ENCODE measurements at places on chromosomes 4 and X.

- no peak for DNase-seq
Measured at GRCh38 chr4:4247696-4248028, 361 bp downstream of the TMEM128 start.

GRCh38 chrX:108186811-108187210 is 95.2 kb downstream of the ATG4A start:
- DNase-seq: no peak

DNA sequence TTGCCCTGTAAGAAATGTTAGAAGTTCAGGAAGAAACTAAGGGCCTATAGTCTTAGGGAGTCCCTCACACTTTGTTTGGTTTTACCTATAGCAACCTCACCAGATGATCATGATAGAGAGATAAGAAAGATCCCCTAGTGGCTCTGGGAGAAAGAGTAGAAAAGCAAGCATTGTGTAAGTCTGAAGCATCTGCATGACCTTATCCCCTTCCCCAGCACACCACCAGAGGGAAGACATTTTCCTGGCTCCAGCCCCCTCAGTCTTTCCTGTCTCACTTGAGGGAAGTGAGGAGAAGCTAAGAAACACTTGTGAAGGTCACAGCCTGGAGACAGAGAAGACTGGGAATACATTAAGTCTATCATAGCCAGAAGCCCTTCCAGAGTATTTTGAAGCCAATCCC is 154.0 kb downstream of the EVC2 start:
- no peak for DNase-seq

DNA sequence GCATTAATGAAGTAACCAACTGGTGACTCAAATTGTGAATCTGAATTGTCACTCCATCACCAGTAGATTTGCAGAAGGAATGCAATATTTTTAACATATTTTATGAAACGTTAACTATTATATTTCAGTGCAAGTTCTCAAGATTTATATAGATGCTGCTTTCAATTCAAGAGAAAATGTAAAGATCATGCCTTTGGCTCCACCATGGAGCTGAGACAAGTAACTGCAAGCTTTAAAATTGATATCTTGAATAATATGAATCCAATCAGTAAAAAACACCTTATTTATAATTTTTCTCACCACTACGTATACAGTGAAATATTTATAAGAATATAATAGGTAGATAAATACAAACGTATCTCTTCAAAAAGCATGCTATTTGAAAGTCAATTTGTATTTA is 27.8 kb upstream of the GALNTL6 start:
- DNase-seq: no peak

DNA sequence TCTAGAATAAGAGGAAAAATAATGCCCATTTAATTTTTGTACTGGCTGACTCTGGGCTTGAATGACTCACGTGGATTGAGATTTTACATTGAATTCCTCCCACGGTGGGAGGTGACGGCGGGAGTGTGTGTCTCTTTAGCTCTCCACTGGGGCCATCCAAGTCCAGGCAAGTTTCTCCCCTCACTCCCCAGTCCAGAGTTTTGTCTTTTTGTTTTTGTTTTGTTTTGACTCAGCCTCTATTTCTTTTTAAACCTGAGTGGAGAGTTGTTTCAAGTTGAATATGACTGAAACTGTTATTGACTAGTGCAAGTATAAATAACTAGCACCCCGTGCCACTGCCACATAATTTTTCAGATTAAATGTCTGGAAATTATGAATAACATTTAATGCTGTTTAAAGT is 13.6 kb downstream of the CHST7 start:
- DNase-seq: no peak

DNA sequence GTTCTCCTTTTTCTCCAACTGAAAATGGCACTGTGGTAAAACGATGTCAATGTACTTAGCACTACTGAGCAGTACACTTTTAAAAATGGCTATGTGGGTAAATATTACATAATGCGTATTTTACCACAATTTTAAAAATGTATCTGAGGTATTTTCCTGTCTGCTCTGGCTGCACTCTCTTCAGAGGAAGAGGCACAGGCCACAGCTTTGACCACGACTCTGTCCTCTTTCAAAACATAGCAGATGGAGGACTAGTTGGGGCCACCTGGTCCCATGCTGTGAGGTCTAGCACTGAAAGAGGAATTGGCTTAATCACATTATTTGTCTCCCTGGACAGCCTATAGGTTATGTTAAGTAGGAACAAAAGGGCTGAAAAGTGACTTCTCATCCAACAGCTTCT is 5.2 kb downstream of the KCNE5 start:
- no peak for DNase-seq

DNA sequence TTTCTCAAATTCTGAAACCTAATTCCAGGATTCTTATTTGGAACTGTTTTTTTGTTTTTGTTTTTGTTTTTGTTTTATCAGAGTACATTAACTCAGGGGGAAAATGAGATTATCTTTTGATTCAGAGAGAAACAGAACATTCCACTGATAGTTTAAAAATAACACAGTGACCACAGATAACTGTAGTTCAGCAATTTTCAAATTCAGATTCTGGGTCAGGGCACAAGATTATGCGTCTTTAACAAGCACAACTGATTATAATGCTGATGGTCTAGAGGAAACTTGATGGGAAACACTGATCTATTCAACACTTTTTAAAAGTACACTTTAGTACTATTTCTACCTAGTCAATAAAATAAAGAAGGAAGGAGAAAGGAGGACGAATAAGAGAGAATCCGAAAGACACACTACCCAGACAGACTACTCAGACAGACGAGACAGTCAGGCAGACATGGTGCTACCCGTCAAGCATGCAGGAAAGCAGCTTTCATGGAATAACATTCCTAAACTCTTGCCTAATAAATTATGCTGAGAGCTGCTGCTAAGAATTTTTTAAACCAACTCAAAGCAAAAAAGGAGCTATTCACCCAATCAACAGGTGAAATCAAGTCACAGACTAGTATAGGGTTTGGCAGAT is 59.0 kb downstream of the APBB2 start:
- no peak for DNase-seq

GRCh38 chrX:70769659-70770227 is 138.8 kb downstream of the TEX11 start:
- DNase-seq: no peak

DNA sequence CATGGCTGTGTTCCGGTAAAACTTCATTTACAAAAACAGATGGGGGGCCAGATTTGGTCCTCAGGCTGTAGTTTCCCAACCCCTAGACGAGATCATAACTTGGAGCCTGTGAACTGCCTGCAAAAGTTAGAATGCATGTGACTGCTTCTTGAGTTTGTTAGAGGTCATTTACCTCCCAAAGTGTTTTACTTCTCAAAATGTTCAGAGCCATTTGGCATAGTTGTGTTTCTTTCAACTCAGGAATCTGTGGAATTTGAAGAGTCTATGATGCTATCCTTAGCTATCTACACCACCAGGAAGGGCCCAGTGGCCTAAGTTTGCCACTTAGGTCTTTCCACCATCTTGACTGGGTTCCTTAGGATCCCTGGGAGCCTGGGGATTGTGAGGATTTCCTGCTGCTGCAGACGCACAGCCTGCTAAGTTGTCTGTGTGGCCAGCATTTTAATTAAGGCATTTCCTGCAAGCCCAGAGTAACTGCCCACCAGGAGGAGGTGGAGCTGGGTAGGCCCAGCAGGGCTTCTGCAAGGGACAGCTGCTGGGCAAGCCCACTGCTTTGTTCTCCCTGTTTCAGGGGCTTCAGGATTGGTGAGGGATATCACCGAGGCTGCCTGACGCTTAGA is 53.1 kb downstream of the CCNI start:
- no peak for DNase-seq

- DNase-seq: no peak
Measured at GRCh38 chrX:19127649-19128168, 5.4 kb upstream of the ADGRG2 start.

- no peak for DNase-seq
Measured at GRCh38 chr4:80615099-80615498, 279.6 kb downstream of the CFAP299 start.

DNA sequence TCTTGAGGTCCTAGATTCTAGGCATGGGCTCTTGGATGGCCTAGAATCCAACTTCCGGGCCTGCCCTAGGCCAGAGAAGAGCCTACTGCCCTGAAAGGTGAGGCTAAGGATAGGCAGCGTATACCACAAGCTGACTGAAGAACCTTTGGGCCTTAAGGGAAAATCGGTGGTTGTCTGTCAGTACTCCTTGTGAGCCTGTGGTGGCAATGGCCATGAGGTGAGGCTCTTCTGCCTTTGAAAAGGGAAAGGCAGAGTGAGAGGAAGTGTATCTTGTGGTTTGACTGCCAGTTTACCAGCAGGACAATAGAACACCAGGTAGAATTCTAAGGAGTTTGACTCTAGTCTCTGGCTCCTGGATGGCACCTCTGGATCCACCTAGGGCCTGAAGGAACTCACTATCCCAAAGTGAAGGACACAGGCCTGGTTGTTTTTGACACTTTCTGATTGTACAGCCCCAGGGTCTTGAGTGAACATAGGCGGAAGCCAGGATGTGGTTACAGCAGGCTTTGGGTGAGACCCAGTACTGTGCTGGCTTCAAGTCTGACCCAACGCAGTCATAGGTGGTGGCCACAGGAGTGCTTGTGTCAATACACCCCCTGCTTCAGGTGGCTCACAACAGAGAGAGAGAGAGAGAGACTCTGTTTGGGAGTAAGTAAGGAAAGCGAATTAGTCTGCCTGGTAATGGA is 20.9 kb downstream of the ITIH6 start:
- DNase-seq: no peak

GRCh38 chr4:11821772-11822430 is 393.2 kb upstream of the HS3ST1 start:
- no peak for DNase-seq

DNA sequence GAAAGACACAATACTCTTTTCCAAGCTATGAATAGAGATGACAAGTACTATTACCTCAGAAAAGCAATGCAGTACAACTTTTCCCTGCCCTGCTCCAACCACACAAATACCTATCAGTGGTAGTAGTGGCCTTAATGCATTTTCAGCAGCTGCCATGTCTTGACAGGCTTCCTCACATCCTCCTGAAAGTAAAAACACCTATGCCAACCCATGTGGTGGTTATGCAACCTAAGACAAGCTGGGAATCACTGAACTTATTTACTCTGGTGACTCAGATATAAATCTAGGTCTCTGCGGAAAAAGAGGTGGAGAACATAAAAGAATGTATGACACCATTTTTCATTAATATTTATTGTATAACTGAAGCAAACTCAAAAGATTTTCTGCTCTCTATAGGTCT is 14.5 kb downstream of the WDFY3 start:
- DNase-seq: no peak

GRCh38 chr4:91064157-91064853 is 937.1 kb downstream of the CCSER1 start:
- DNase-seq: no peak

- no peak for DNase-seq
Measured at GRCh38 chr4:96173756-96174155, 333.9 kb downstream of the PDHA2 start.

DNA sequence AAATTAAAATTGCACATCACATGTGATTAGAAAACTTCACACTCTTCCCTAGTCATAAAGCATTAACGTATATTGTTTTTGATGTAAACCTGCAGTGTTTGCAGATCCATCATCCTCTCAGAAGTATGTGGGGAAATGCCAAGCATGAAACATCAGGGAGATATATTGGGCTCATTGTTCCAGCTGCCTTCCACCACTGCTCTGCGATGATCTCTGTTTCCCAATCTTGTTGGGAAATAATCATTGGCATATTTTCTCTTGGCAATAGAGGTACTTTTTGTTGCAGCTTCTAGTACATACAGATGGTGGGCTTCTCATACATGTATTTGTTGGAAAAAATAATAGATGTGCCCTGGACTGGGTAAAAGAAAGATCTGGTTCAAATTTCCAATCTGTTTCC is 466.3 kb upstream of the HS3ST1 start:
- DNase-seq: no peak

DNA sequence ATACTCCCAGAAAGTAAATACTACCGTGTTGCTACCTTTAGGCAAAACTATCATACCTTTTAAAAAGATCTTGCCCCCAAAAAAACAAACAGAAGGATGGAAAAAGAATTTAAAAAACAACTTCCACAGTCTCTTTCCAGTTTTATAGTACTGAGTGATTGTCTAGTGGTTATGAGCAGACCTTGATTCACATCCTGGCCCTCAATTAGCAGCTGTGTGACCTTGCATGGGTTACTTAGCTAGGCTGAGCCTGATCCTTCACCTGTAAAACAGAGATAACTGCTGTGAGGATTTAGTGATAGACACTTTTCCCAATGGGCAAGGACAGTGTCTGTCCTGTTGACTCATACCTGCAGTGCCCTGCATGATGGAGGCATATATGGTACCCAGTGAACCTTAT is 49.0 kb downstream of the SMAD1 start:
- DNase-seq: no peak

Data from T-helper 2 cell (primary cell).